T-helper 2 cell treated with Interferon-gamma antibody and Interleukin-4, amounts not matched to agents 100 ng/mL and 5 ng/mL, for 36 hours (primary cell): ENCODE measurements at places on chromosomes 12 and 14. TPM values are rescaled to one million over a fixed set of nuclear protein-coding genes. Genes with fewer than 3 reads are reported as not detected.

The RPGRIP1 gene
- 0.16 TPM in 1 of 2 replicates, not detected in the other for total RNA-seq

The KRT3 gene
- not detected in 2 replicates for total RNA-seq

The BMP4 gene
- 0.55 and 1.0 TPM in 2 replicates for total RNA-seq

The NTS gene
- total RNA-seq = not detected in 2 replicates

The KRT77 gene
- total RNA-seq = not detected in 2 replicates

The OR6C2 gene
- total RNA-seq = not detected in 2 replicates

The CACNA2D4 gene
- 12.3 and 15.3 TPM in 2 replicates for total RNA-seq

The ASCL1 gene
- not detected in 2 replicates for total RNA-seq

The GLS2 gene
- 0.55 and 0.89 TPM in 2 replicates for total RNA-seq

The KLHL28 gene
- total RNA-seq = 16.8 and 19.0 TPM in 2 replicates

The YY1 gene
- 97.6 and 101 TPM in 2 replicates for total RNA-seq

The RHEBL1 gene
- total RNA-seq = 5.4 and 6.5 TPM in 2 replicates

The TMEM121 gene
- total RNA-seq = 4.1 and 4.6 TPM in 2 replicates

The ACSS3 gene
- not detected in 2 replicates for total RNA-seq

The ACRBP gene
- total RNA-seq = 1.5 and 1.7 TPM in 2 replicates

The NELL2 gene
- total RNA-seq = 12.1 and 15.8 TPM in 2 replicates

The KRT74 gene
- total RNA-seq = not detected in 2 replicates

The SSTR1 gene
- total RNA-seq = not detected in 2 replicates

The TUBA1A gene
- 90.7 and 92.8 TPM in 2 replicates for total RNA-seq

The USP30 gene
- 7.3 and 7.8 TPM in 2 replicates for total RNA-seq

The PIK3C2G gene
- not detected in 2 replicates for total RNA-seq

The NRL gene
- 2.4 and 2.9 TPM in 2 replicates for total RNA-seq

The FGF23 gene
- total RNA-seq = not detected in 2 replicates

The CLEC4E gene
- not detected in 2 replicates for total RNA-seq

The KLRD1 gene
- total RNA-seq = 0.50 and 0.70 TPM in 2 replicates

The HOXC9 gene
- total RNA-seq = not detected in 2 replicates

The NEDD1 gene
- 52.9 and 58.2 TPM in 2 replicates for total RNA-seq

The ADAM21 gene
- not detected in 2 replicates for total RNA-seq

The OTX2 gene
- total RNA-seq = not detected in 2 replicates

The CNTN1 gene
- not detected in 2 replicates for total RNA-seq

The PPM1H gene
- total RNA-seq = 0.11 TPM in 1 of 2 replicates, not detected in the other

The KRT76 gene
- total RNA-seq = not detected in 2 replicates

The GARIN6 gene
- not detected in 2 replicates for total RNA-seq

The CCDC60 gene
- total RNA-seq = not detected in 2 replicates

The OR10G2 gene
- not detected in 2 replicates for total RNA-seq

The IAPP gene
- total RNA-seq = not detected in 2 replicates

The CDKN1B gene
- total RNA-seq = 89.3 and 90.8 TPM in 2 replicates

The MAP4K5 gene
- 21.4 and 22.1 TPM in 2 replicates for total RNA-seq

The SERPINA3 gene
- not detected in 2 replicates for total RNA-seq

The NKX2-8 gene
- not detected in 2 replicates for total RNA-seq

The FOXA1 gene
- not detected in 2 replicates for total RNA-seq

The UNC119B gene
- 20.3 and 20.6 TPM in 2 replicates for total RNA-seq

The PPP1R3E gene
- 26.3 and 26.5 TPM in 2 replicates for total RNA-seq

The LIN7A gene
- 0.11 and 0.18 TPM in 2 replicates for total RNA-seq

The EPS8 gene
- 1.9 and 3.9 TPM in 2 replicates for total RNA-seq

The SMOC1 gene
- not detected in 2 replicates for total RNA-seq

The SLC25A21 gene
- not detected in 2 replicates for total RNA-seq

The EPYC gene
- not detected in 2 replicates for total RNA-seq

The SLC7A8 gene
- 1.0 and 2.0 TPM in 2 replicates for total RNA-seq

The KRT85 gene
- total RNA-seq = not detected in 2 replicates

The GALNT16 gene
- not detected in 2 replicates for total RNA-seq

The SIX1 gene
- 0.14 and 0.25 TPM in 2 replicates for total RNA-seq

The OAS2 gene
- total RNA-seq = 140 and 153 TPM in 2 replicates

The CTSG gene
- 0.18 TPM in 1 of 2 replicates, not detected in the other for total RNA-seq
